Non-pigmented ciliary epithelial cell (primary cell): ENCODE measurements at places on chromosomes 12 and 14.

GRCh38 chr12:109247831-109248654 is 61.0 kb downstream of the FOXN4 start:
- DNase-seq = no peak

GRCh38 chr12:103727638-103728037 is 113.4 kb downstream of the NT5DC3 start:
- no peak for DNase-seq

- DNase-seq = no peak
These were observed 4.9 kb upstream of the PLXNC1 start for GRCh38 chr12:94143438-94143837.

DNA sequence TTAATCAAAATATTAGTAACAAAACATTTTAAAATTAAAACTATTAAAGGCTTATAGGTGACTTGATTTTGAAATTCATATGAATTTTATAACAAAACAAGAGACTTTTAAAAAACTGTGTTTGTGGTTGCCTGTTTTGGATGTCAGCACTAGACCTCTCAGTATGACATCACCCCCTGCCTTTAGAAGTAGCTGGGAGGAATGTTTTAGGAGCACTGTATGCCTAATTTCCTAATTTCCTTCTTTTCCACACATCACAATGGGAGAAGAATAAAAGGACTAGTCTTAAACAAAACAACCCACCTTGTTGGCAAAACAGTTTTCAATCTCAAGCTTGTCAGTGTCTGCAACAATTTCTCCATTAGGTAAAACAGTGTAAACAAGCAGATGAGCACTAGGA is 48.1 kb upstream of the PZP start:
- no peak for DNase-seq

DNA sequence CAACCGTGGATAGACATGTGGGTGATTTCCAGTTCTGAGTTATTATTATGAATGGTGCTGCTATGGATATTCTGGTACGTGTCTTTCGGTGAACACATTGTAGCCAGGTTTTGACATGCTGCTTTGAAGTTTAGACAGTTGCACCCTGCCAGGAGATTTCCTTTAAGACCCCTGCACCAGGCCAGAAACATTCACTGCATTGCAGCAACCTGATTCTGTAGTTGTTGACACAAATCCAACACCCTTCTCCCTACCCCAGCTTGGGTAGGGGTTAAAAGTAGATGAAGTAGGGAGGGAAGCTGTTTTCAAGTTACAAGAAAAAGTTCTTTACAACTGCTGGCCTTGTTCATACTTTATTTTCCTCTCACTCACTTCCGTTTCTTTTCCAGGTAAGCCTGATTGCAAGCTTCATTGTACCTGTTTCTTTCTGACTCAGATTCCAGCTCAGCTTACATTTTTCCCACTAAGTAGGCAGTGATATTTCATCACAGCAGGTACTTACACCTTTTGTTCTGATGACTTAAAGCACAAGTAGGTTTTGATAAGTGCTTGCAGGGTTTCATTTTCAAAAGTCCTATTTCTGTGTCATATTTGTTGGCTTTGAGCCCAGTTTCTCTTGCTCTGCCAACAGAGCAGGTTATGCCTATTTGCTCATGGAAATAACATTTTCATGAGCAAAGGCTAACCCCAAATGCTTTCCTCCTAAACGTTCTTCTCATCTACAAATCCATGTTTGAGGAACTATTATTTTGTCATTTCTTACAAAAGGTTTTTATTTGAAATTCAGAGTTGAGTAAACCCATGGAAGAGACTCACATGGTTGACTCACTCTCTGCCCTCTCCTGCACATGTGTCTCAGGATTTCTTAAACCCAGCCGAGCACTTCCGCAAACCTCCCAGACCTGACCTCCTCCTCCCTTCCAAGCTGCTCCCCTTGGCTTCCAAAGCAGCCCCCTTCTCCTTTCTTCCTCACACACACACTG is 12.1 kb upstream of the LTA4H start:
- no peak for DNase-seq

DNA sequence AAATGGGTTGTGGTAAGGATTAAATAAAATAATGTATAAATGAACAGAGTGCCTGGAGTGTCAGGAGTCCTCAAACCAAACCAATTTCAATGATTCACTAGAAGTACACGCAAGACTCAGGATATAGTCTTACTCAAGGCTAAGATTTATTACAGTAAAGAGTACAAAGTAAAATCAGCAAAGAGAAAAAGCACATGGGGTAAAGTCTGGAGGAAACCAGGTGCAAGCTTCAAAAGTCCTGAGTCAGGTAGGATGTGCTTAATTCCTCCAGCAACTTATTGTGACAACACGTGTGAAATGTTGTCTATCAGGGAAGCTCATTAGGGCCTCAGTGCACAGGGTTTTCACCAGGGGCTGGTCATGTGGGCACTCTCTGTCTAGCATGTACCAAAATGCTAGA is 105.8 kb upstream of the NAP1L1 start:
- no peak for DNase-seq

- no peak for DNase-seq
These were observed 16.8 kb downstream of the RFC5 start for GRCh38 chr12:118033323-118033722.

GRCh38 chr14:47277703-47278102 is 397.7 kb downstream of the MDGA2 start:
- no peak for DNase-seq

- no peak for DNase-seq
These were observed 245.9 kb downstream of the CHST11 start for GRCh38 chr12:104702565-104703139.

DNA sequence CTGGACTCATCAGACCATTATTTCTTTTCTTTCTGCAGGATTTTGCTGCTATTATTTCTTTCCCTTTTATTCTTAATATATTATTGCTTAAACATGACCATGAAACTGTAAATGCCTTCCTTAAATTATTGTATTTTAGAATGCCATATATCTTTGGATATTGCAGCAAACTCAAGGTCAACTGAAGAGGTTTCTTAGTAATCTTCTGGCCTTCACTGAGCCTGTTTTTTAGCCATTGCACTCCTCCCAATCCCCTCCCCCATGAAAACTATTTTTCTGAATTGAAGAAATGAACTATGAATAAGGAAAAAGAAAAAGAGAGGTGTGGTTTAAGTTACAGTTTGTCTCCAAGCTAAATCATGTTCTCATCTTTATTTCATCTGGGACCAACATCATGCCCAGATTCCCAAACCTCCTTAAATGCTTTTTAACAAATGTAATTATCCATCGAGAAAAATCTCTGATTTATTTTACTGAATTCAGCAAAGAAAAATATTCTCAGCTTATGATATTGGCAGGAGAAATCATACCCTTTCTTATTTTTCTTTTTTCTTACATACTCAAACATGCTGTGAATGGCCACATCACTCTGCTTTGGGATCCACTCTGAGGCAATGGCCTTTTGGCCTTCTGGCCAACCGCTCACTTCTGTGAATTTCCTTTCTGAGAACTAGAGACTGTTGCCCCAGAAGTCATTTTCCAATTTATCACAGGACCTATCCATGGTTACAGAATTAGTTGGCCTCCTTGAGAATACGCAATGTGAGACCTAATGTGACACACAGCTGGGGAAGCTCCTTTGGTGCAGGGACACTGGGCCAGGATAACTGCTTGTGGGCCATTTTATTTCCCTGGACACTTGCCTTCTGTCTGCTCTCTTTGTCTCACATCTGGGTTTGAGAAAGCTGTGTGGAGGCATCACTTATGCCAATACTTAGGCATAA is 50.9 kb downstream of the IGF1 start:
- no peak for DNase-seq

- DNase-seq = no peak
These were observed 38.6 kb downstream of the DLK1 start for GRCh38 chr14:100765296-100765695.

GRCh38 chr14:55867311-55867710 is 250.9 kb upstream of the PELI2 start:
- DNase-seq = no peak

- DNase-seq = no peak
These were observed 11.0 kb downstream of the PXMP2 start for GRCh38 chr12:132698341-132698740.
